Stimulated activated naive CD4-positive, alpha-beta T cell treated with Interleukin-2 at 50 U/mL for 16 hours (primary cell): ENCODE measurements at places on chromosomes 2 and 18.

DNA sequence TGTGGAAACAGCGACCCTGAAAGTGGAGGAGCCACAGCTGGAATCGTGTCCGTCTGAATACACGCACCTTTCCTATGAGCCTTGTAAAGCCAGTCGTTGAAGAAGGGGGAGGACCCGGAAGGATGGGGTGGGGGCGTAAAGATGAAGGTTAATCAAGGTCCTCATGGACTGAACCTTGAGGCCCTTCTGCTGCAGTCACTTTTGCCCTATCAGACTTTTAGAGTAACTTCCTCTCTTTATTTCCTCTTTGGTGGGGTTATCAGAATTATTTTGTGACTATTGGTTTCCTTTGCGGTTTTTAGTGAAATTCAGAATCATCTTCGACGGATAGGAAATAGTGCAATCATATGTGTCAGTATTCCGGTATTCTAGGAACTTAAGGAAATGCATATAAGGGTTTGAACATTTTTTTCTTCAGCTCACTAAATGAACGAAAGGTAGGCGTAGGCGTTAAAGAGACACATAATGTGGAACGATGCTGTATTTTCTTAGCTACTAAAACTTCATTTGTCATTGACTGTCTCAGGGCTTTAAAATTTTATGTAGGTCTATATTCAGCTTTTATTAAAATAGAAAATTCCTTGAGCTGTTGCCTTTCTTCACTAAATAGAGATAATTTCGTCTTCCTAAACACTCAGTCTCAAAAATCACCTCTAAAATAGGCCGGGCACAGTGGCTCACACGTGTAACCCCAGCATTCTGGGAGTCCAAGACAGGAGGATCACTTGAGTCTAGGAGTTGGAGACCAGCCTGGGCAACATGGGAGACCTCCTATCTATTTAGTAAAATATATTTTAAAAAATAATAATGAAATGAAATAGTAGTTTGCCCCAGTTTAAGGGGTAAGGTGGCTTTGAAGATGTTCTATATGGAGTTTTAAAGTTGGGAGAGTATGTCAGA, 1.4 kb upstream of the YES1 start:
- DNase-seq: peak; percentile 51

GRCh38 chr2:20622731-20623130, 28.2 kb downstream of the HS1BP3 start:
- DNase-seq: no peak

GRCh38 chr2:160222546-160223283, 22.6 kb upstream of the ITGB6 start:
- DNase-seq: no peak

GRCh38 chr2:11213090-11213638, 57.9 kb downstream of the SLC66A3 start:
- no peak for DNase-seq

GRCh38 chr2:219634171-219634940, 6.9 kb downstream of the SLC4A3 start:
- DNase-seq: no peak

DNA sequence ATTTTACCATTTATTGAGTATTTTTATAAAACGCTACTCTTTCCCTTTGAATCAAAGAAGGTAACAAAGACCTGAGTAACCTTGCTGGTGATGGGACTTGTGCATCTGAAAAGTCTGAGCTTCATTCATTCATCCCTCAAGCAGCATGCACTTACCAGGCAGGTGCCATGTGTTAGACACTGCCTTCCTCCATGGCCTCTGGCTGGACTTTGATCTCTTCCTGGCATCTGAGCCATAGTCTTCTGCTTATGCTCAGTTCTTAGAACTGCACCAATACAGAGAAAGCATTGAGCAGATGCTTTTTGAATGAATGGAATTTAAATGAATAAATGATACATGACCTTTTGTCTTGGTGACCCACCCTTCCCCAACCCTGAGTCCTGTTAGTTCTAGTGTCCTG, 251.4 kb upstream of the COPS8 start:
- DNase-seq: no peak

DNA sequence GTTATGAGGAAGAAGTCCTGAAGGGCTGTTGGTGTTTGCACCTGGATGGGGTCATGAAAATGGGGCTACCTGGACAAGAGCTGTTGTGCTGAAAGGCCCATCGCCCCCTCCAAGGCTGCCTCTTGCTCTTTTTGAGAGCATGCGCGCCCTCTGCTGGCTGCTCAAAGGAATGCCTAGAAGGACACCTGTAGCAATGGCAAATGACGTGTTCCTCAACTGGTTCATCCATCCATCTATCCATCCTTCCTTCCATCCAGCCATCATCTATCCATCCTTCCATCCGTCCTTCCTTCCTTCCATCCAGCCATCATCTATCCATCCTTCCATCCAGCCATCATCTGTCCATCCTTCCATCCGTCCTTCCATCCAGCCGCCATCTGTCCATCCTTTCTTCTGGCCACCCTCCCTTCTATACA, 17.2 kb upstream of the RPL31 start:
- DNase-seq: peak; percentile 66

DNA sequence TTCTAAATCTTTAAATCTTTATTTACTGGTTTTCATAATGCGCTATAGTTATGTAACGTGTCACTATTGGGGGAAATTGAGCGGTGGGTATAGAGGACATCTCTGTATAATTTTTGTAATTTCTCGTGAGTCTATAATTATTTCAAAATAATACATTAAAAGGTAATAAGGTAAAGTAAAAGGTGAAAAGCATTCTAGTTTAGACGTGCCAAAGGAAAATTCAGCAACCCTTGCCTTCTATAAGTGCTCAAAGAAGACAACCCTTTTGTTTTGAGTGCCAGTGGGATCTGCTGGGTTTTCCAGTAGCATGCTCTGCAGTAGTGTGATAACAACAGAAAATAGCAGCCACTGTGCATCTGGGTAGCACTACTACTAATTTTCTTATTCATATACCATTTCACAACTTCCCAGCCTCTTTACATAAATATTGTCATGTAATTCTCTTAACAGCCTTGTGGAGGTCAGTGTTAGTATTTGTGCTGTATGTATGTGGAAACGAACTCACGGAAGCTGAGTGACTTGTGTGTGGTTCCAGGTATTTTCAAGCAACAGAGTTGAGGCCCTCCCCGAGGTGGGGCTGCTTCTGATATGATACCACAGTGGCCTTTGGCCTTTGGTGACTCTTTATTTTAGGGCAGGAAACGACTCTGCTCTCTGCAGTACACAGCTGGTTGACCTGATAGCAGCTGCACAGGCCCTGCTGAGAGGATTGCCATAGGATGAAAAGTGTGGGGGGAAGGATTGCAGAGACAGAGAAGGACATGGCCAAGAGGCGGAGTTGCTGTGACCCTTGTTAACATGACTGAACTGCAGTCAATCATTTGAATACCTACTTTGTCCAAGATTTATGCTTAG, 104.5 kb downstream of the TDRD15 start:
- no peak for DNase-seq

DNA sequence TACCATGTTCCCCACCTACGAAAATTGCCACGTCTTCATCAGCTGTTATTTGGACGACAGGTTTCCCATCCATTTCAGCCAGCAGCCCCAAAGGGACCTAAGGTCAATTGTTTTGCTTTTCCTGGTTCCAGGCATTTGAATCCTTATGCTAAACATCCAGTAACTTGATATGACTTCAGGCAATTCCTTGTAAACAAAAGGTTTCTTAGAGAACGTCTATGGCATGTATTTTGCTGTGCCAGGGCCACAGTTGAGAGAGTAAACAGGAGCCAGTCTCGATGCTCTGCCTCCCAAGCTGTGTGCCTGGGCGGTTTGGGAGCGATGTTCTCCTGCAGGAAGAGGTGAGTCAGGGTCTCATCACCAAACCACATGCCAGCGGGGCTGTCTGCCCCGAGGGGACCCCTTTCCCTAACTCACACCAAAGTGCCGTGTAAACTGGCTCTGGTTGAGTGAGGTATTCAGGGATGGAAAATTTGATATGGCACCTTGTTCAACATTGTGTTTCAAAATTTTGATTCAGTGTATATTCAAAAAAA, 12.9 kb upstream of the MC5R start:
- no peak for DNase-seq

- no peak for DNase-seq
These were observed 52.1 kb downstream of the CYRIA start for GRCh38 chr2:16613539-16614011.

- DNase-seq: peak; percentile 98
These were observed at the start of gene SPAST for GRCh38 chr2:32063310-32064020. TSS of gene SPAST (plus strand) at chr2:32063556. CDS start at chr2:32063832, 276 bp downstream.

DNA sequence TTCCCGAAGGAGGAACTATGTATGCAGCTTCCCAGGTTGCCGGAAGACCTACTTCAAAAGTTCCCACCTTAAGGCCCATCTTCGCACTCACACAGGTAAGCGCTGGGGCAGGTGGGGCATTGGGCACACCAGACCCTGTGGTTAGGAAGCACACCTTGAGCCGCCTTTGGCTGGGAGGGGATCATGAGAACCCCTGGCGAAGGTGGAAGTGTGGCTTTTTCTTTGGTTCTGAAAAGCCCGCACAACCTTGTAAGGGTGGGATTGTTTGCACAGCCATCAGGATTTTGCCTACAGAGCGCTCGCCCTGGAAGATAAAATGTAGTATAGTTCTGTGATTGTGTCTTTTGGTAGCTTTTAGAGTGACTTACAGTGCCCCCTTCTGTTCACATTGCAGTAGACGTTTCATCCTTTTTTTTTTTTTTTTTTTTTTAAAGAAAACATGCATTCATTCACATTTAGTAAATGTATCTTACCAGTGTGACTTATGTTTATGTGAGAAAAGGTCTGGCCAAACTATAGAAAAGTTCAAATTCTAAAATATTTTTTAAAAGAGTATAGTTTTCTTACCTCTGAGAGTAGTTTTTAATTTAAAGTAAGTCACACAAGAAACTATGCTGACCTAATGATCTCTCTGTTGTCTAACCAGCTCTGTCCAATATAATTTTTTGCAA, 5.3 kb downstream of the KLF11 start:
- no peak for DNase-seq

DNA sequence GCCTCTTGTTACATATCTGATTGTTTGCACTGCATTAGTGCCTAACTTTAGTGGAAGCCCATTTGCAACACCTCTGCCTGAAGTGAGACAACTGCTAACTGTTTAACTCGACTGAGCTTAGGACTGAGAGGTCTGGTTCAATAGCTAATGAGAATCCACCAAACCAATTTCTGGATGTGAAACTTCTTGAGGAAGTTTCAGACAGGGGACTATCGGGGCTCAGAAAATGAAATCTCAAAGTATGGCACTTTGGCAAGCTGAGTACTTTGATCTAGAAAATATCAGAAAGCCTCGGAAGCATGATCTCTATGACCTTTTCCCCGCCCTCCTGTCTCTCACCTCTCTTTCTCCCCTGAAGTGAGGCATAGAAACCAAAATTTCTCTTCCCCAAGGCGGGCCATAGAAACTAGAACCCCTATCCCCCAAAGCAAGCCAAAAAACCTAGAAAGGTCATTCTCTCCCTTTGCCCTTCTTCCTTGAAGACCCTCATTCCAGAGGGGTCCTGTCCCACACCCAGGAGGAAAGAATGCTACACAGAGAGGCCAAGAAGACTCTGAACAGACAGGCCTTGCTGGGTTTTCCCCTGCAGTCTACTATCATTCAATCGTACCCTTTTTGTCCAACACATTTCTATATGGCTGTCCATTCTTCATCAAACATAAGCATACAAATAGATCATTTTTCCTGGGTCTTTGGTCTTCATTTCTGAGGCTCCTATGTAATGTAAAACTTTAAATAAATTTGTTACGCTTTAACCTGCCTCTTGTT, 69.6 kb upstream of the CREB1 start:
- DNase-seq: no peak

GRCh38 chr2:143843686-143844085, 676.2 kb downstream of the ZEB2 start:
- no peak for DNase-seq

DNA sequence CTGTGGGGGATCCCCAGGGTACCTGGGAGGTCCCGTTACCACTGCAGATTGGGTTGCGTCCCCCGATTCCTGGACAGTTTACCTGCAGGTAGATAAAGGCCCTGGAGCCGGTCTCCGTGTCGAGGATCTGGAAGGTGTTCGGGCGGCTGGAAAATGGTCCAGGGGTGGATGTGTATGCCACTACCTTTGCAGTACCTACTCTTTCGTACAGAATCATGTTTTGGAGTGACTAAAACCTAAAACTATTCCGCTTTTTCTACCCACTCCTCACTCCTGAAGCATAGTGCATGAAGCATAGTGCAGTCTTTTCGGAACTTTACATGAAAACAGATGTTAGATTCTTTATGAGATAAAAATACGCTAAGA, 418 bp downstream of the WDR75 start:
- DNase-seq: no peak

DNA sequence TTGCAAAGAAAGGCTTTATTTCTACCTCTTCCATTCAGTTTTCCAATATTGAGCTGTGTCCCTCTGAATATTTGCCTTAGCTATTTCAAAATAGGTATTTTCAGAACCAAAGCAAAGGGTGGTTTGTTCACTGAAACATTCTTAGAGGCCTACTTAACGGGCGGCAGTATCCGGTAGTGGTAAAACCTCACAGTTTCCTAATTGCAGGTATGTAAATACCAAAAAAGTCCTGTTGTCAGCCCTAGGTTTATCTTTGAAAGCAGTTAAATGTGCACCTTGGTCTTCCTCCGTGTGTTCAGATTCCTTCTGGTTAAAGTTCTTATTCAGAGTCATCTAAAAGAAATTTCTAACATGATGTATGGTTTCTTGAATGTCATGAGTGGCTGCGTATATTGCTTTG, 38.9 kb downstream of the CCNT2 start:
- no peak for DNase-seq

GRCh38 chr18:59961070-59961469, 61.3 kb downstream of the PMAIP1 start:
- no peak for DNase-seq

- DNase-seq: peak; percentile 16
These were observed 67.7 kb upstream of the CTLA4 start for GRCh38 chr2:203799908-203800307.

GRCh38 chr2:179248024-179248348, 16.6 kb downstream of the SESTD1 start:
- DNase-seq: no peak

- no peak for DNase-seq
These were observed 867 bp downstream of the RBBP8 start for GRCh38 chr18:22933966-22934423.

GRCh38 chr2:18593496-18593895, 4.1 kb upstream of the NT5C1B start:
- no peak for DNase-seq

DNA sequence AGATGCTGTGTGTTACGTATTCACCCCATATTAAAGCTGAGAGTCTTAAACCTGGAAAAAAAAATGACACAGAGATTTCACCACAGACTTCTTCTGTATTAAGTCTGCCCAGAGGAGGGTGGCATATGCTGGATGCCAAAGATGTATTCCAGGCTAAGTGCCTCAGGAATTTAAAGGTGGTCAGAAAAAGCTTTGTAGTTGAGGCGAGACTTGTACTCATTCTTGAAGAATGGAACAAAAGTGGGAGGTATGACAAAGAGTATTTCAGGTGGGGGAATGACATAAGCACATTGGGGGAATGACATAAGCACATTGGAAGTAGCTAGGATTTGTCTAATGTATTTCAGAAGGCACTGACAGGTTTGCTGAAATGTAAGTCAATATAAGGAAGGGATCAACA, 98.6 kb downstream of the BABAM2 start:
- no peak for DNase-seq

- DNase-seq: no peak
These were observed 34.9 kb downstream of the MGAT5 start for GRCh38 chr2:134288814-134289213.
